ENCODE measurements at places on chromosomes 11 and 22. TPM values are rescaled to one million over a fixed set of nuclear protein-coding genes. Genes with fewer than 3 reads are reported as not detected.

The SMIM38 gene
- 0.09 TPM for total RNA-seq

The SLC22A9 gene
- total RNA-seq = not detected

The TRPC6 gene
- total RNA-seq = 0.16 TPM

GRCh38 chr22:37298748-37299495 is 16.6 kb downstream of the CYTH4 start:
- DNase-seq = no peak

GRCh38 chr11:69928121-69928520 is 108.9 kb upstream of the FGF3 start:
- no peak for DNase-seq

DNA sequence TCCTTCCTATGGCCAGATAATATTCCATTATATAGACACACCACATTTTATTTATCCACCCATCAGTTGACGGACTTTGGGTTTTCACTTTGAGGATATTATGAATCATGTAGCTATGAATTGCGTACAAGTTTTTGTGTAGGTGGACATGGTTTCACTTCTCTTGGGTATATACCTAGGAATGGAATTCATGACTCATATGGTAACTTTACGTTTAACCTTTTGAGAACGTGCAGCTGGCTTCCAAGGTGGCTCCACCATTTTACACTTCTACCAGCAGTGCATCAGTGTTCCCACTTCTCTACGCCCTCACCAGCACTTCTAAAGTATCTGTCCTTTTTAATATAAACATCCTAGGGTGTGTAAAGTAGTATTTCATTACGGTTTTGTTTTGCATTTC is 112.0 kb downstream of the PLEKHA7 start:
- DNase-seq = no peak
